CD4-positive, alpha-beta T cell treated with Interleukin-2 at 100 ng/mL for 4 hours (primary cell): ENCODE measurements at places on chromosomes 5 and 9.

- peak; percentile 60 for DNase-seq
These were observed 134.0 kb upstream of the MAP3K1 start for GRCh38 chr5:56681346-56681745.

- DNase-seq = no peak
These were observed 60.9 kb upstream of the SLC2A8 start for GRCh38 chr9:127336086-127336485.

GRCh38 chr9:21670374-21670773 is 132.1 kb upstream of the MTAP start:
- peak; percentile 13 for DNase-seq

DNA sequence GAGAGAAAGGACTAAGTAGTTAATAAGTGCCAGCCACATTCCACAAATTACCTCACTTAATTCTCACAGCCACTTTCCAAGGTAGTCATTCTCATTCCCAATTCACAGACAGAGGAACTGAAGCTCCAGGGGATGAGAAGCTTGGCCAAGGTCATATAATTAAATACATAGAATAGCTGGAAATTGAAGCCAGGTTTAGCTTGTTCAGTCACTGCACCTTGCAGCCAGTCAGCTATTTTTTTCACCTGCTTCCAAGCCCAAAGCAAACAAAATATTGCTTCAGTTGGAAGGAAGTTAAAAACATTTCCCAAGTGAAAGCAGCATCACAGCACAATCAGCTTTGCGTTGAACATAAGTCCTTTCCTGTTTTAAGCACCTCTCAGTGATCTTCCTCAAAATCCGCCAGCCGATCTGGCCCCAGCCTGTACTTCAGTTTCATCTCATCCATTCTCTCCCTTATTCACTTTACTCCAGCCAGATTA is 4.8 kb downstream of the ALDH1A1 start:
- no peak for DNase-seq

DNA sequence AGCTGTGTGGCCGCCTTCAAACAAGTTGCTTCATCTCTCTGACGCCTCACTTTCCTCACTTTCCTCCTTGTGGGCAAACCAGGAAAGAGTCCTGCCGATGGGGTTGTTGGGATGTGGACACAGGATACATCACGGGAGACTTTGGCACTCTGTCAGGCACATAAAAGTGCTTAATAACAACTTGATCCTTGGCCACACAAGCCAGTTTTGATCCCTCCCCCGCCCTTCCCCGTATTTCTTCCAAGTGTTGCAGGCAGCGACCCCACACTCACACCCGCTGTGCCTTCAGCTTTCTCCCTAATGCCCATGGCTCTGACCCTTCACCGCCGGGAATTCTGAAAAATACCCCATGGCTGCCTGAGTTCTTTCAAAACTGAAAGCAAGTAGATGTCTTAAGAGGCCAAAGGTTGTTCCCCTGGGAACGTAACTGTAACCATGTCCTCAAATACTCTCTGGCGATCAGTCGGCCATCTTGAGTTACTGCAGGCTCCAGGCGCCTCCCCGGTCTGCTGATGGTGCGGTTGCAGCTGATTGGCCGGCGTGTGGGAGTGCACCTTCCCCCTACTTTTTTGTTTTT is 59.8 kb downstream of the ARHGEF37 start:
- no peak for DNase-seq

- no peak for DNase-seq
These were observed 555.2 kb upstream of the GRAMD2B start for GRCh38 chr5:125868036-125868435.

GRCh38 chr5:143979044-143979690 is 167.2 kb downstream of the HMHB1 start:
- no peak for DNase-seq

DNA sequence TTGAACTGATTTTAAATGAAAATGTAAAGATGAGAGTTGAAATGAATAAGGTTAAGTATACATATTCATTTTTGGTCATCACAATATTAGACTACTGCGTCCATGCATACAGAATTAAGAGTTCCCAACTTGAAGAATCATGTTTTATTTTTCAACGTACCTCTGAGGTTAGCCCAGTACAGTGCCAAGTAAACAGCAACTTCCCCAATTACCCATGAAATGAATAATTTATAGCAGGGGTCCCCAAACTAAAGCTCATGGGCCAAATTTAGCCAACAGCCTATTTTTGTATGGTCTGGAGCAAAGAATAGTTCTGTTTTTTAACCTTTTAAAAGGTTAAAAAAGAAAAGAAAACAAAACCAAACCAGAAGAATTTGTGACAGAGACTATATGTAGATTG is 167.9 kb downstream of the CDC42SE2 start:
- DNase-seq = no peak

- DNase-seq = peak; percentile 35
These were observed 44.7 kb upstream of the DMAC1 start for GRCh38 chr9:7844242-7844641.

DNA sequence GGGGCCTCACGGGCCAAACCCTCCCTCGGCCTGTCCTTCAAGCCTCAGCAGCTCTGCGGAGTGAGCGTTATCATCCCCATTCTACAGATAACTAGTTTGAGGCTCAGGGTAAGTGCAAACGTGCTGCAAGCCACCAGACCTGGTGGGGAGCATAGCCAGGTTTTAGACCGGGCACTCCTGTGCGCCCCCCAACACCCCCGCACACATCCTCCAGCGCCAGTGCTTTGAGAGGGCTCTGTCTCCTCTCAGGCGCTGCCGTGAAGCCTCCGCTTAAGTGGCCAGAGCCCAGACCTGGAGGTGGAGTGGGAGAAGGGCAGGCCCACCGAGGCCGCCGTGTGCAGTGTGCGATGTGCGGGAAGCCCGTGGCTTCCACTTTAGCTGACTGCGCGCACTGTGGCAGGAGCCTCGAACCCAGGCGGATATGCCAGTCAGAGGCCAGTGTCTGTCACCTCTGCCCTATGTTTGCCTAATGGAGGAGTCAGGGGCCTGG is 1.6 kb upstream of the MGAT1 start:
- no peak for DNase-seq

DNA sequence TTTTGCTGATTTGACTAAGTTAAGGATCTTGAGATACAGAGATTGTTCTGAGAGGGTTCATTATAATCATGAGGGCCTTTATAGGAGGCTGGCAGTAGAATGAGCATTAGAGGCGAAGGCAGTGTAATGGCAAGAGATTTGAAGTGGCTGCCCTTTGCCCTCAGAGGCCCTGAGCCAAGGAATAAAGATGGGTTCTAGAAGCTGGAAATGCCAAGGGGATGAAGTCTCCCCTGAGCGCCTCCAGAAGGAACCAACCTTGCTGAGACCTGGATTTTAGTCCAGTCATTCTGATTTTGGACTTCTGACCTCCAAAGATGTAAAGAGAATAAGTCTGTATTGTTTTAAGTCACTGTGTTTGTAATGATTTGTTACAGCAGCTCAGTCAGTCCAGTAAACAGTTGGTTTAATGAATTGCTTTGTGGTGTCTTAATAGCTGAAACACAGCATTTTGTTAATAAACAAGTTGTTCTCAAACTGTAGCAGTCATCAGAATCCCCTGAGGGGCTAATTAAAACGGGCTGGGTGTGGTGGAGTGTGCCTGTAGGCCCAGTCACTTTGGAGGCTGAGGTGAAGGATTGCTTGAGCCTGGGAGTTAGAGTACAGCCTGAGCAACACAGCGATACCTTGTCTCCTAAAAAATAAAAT is 23.2 kb downstream of the GLRX start:
- DNase-seq = no peak

GRCh38 chr5:134088994-134089560 is 25.4 kb upstream of the TCF7 start:
- DNase-seq = no peak

DNA sequence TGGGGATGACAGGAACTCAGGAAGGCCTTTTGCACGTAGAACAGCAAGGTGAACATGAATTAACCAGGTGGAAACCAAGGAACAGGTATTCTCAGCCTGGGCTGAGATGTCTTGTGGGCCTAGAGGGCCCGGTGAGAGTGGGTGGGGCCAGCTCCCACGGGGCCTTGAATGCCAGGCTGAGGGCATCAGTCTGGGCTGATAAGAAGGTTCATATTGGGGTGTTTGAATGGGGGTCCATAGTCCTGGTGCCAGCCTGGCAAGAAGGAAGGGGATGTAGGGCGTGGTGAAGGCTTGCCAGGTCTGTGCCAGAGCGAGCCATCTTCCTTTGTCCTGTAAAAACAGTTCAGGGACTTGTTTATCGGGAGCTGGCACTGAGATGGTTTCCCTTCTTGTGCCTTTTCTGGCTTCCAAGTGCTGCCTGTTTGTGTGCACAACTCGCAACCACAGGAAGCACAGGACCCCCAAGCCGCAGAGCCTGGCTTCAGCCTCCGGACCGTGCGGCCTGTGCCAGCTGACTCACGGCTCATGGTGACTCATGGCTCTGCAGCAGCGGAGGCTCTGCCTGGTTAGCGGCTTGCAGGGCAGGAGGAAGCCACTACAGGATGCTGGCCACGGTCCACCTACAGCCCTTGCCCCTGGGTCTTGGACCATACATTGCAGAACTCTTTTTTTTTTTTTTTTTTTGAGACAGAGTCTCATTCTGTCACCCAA is 2.4 kb downstream of the CARD19 start:
- DNase-seq = peak; percentile 71

DNA sequence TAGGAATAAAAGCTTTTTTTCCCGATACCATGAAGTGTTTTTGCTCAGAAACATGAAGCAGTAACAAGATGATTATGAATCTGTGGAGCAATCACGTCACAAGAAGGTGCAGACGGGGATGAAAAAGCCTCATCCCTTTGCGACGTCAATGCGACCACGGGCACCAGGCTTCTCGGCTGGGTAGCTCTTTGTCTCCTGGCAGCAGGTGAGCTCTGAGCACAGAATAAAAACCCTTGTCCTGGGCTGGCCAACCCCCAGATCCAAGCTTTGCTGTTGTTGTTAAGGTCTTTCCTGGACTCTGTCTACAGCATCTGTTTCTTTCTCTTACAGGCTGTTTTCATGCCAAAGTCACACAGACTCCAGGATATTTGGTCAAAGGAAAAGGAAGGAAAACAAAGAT is 113.8 kb downstream of the ANKRD18B start:
- DNase-seq = no peak

DNA sequence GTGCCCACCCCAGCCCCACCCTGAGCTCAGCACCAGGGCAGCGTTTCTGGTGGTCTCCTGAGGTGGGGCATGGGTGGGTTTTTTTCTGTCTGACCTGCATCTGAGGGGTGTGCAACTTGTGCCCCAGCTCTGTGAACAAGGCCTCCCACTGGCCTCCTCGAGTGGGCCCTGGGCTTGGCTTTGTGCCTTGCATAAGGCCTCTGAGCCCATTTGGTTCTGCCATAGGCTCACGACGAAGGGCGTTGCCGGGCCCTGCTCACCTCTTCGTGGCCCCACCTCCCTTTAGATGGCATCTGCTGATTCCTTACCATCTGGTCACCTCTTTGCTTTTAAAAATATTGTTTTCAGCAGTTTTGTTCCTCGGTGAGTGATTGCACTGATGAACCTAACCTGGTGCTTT is 127.1 kb upstream of the COL5A1 start:
- no peak for DNase-seq

GRCh38 chr9:99848447-99848846 is 26.8 kb downstream of the NR4A3 start:
- no peak for DNase-seq

DNA sequence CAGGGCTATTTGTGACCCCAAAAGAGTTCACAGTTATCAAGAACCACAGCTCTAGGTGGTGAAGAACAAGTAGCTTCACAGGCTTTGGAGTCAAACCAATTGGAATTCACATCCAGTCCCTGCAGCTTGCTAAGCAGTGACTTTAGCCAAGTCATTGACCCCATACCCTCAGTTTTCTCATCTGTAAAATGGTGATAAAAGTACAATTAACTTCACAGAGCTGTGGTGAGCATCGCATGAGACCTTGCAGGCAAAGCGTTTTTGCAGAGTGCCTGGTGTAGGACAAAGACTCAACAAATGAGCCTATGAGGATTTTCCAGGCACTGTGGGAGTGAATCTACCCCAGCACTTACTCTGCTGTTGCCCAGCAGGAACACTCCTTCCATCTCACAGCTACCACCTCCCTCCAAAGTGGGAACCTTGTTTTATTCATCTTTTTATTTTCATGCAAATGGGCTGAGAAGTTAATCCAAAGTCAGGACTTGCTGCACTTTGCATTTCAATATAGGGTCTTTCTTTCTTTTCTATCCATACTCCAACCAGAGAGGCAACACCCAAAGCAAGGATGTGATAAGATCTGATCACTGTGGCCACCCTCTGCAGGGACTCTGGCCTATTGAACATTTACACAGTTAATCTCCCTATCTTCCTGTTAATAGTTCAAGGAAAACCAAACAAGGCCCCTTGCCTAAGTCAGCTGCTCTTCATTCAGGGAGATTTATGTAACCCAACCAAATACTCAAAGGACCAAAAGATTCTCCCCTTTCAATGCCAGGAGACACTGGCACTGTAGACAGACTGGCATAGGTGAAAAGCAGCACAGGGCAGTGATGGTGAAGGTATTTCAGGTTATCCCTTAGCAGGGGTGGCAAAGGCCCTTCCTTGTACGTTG is 41.9 kb downstream of the ABCA1 start:
- DNase-seq = no peak

- DNase-seq = no peak
These were observed 7.2 kb downstream of the ENTPD8 start for GRCh38 chr9:137433916-137434431.

- DNase-seq = no peak
These were observed 61.8 kb downstream of the CTSL start for GRCh38 chr9:87787735-87788134.

GRCh38 chr9:75147638-75148037 is 59.3 kb downstream of the OSTF1 start:
- peak; percentile 70 for DNase-seq

DNA sequence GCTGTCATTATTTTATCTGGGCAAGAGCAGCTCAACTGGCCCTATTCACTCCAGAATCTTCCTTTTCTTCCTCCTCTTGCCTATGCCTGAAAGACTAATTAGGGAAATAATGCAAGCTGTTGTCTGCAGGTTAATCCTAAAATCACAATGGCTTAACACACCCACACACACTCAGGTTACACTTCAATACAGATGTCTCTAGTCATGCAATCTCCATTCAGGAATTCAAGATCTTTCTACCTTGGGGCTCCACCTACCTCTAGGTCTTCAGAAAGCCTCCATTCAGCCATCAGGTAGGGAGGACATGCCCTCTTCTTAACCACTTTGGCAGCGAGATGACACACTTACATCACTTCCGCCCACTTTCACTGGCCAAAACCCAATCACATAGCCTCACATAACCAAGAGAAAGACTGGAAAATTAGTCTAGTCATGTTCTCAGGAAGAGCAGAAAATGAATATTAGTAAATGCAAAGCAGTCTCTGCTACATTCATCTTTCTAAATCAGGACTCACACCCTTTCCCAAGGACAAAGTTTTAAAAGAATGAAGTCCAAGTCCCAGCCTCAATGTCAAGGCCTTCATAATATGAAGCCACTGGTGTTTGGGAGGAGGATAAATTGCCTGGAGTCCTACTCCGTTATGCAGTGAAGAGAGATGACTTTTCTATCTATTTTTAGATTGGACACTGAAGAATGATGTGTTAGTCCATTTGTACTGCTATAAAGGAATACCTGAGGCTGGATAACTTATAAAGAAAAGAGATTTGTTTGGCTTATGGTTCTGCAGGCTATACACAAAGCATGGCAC is 428.1 kb downstream of the EFNA5 start:
- DNase-seq = no peak
